ENCODE measurements at places on chromosomes 6 and 20.
A peak's percentile ranks its signal among the peaks of the same experiment; 100 is the strongest.

DNA sequence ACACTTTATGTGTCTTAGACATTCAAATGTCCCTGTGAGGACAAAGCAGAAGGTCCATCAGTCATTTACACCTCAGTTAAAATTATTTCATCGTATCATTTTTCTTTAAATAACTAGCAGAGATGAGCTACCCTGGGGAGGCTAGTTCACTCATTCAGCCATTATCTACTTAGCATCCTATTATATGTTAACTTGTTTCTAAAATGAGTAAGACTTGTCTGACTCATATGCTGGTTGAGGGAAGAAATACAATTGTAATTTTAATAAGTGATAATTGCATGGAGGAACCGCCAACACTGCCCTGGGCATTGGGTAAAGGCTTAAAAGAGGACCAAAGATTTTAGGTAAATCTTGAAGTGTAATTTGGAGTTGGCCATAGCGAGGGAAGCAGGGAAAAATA, 12.4 kb upstream of the PTPRK start:
- no peak for DNase-seq

- DNase-seq, result no peak
Measured at GRCh38 chr20:5786930-5787795, 37.0 kb downstream of the SHLD1 start.

GRCh38 chr20:38723017-38723847, 1.1 kb upstream of the SLC32A1 start:
- DNase-seq, result peak; percentile 12

GRCh38 chr20:37526839-37527637, 638 bp downstream of the BLCAP start:
- no peak for DNase-seq

DNA sequence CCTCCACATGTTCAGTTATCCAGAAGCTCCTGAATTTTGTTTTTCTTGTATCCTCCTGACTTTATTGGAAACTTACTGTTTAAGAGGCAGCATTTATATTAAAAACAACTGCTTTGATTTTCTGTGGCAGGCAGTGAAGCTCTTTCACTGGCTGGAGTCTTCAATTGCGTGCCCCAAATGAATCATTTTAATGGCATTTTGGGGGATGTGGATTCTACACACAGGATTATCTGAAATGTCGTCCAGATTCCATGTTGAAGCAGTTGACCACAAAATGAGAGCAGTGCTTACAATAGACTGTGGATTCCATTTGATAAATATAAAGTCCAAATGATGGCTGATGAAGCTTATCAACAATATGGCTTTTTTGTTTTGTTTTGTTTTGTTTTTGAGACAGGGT, 41.0 kb upstream of the HIVEP1 start:
- no peak for DNase-seq

DNA sequence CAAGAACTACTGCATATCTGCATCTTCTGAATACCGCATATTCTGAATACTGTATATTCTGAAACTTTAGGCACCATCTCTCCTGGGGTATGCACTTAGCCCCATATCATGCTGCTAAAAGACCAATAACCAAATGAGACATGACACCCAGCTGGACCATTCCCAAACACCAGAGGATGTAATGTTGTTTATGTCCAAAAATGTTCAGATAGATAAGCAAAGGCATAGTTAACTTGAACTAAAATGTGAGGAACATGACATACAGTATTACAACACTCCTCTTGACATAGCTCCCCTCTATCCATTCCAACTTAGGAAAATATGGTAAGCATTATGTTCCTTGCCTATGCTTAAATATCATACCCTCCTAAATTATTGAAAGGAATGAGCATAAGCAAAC, 127.3 kb downstream of the TENT5A start:
- DNase-seq, result no peak

- no peak for DNase-seq
Measured at GRCh38 chr20:1565461-1565860, 8.0 kb upstream of the SIRPD start.

DNA sequence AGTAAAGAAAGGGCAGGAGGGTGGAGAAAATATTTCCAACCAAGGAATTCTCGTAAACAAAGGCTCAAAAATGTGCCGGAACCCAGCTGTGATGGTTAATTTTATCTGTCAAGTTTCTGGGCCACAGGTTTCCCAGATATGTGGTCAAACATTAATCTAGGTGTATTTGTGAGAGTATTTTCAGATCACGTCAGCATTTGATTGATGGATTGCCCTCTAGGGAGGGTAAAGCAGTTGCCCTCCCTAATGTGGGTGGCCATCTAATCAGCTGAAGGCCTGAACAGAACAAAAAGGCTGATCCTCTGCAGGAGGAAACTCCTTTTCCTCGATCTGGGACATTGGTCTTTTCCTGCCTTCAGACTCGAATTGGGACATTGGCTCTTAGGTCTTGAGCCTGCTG, 298.7 kb upstream of the TCF21 start:
- DNase-seq, result no peak

GRCh38 chr6:73282871-73283270, 19.9 kb upstream of the KHDC1 start:
- DNase-seq, result no peak

- DNase-seq, result peak; percentile 7
Measured at GRCh38 chr6:145214570-145214969, 520.8 kb downstream of the EPM2A start.

GRCh38 chr6:89494131-89494793, 61.3 kb downstream of the ANKRD6 start:
- no peak for DNase-seq

DNA sequence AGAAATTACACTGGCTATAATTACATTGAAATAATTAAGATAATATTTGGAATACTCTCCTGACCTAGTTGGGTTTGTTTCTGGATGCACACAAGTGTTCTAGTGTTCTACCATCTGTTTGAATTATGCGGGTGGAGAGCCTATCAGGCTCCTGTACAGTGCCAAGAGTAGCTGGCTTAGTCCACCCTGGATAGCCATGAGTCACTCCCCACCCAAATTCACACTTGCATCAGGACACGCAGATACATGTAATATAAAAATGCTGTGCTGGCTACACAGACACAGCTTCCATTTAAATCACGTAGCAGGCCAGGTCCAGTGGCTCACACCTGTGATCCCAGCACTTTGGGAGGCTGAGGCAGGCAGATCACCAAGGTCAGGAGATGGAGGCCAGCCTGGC, 686.2 kb upstream of the SLC35B3 start:
- DNase-seq, result no peak

DNA sequence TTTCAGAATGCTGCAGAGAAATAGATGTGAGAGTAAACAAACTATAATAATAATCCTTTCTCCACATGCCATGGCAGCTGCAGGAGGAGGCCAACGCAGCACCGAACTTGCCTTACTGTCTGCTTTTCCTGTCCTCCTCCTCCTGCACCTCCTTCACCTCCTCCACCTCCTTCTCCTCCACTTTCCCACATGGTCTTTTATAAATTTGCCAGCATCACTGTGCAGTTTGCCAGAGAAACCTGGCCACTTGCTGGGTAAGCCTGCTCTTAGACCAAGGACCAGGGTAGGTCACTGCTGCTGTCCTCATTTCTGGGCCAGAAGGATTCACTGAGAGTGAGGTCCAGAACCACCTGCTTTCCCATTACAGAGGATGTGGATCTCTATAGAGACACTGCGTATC, 8.7 kb downstream of the SGK1 start:
- no peak for DNase-seq

GRCh38 chr20:11852811-11853210, 64.9 kb upstream of the BTBD3 start:
- DNase-seq, result no peak

DNA sequence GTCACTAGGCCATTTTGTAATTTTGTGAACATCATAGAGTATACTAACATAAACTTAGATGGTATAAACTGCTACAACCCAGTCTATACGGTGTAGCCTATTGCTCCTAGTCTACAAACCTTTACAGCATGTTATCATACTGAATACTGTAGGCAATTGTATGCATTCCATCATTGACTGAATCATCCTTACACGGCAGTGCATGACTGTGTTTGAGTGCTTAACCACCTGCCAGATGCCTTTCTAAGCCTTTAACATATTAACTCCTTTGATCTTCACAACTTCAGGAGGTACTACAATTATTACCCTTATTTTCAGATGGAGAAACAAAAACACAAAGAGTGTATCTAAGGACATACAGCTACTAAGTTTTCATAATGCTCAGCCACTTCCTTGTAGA, 14.0 kb downstream of the DPPA5 start:
- DNase-seq, result no peak

GRCh38 chr20:54648421-54649142, 173.2 kb downstream of the DOK5 start:
- DNase-seq, result no peak

GRCh38 chr6:131840441-131840840, 32.6 kb downstream of the ENPP1 start:
- DNase-seq, result no peak

DNA sequence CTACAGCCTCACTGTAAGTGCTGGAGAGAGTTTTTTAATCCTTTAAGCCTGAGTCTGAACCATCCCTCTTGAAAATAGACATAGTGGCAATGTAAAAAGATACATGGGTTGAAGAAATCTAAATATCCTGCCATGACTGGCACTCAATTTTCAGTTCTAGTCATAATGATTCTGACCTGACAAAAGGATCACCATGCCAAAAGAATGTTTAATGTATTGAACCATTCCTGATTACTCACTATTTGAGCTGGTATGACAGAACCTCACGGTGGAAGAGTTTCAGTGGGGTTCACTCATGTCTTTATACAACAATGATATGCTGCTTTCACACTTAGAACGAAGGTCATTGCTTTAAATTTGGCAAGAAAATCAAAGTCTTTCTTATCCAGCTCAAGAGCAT, 93.4 kb downstream of the HIVEP2 start:
- no peak for DNase-seq
